Effector memory CD4-positive, alpha-beta T cell (primary cell): ENCODE measurements at places on chromosomes 7 and 10.
A peak's percentile ranks its signal among the peaks of the same experiment; 100 is the strongest.

DNA sequence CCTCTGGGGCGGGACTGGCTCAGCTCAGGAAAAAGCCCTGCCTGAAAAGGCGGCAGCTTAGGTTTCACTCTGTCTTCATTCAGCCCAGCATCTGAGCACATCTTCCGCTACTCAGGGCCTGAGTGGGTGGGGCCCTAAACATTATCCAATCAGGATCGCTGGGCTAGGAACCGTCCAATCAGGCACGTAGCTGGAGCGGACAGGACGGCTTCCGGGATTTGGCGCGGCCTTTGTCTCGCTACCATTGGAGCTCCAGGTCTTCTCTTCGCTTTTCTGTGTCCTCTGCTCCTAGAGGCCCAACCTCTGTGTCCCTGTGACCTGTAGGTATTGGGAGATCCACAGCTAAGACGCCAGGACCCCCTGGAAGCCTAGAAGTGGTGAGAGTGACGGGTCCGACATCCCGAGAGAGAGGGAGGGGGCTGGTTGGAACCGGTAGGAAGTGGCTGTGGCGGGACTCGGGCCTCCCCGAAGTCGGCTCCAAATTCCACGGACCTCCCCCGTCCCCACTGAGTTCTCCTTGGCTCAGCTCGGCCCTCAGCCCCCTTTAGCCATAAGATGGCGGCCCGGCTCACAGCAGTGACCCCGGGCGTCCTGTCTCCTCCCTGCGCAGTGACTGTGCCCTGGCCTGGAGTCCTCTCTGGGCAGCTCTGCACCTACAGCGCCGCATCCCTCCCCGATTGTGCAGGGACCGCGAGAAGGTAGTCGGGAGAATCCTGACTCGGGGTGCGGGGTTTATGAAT is 99.1 kb downstream of the ZNF680 start:
- H3K27ac ChIP-seq, result no peak overlapping the region
- H3K36me3 ChIP-seq, result no peaks in the 10 kb centered on the region
- no peak overlapping the region for H3K4me3 ChIP-seq
- no peaks in the 10 kb centered on the region for H3K4me1 ChIP-seq
- DNase-seq, result peak; percentile 22

DNA sequence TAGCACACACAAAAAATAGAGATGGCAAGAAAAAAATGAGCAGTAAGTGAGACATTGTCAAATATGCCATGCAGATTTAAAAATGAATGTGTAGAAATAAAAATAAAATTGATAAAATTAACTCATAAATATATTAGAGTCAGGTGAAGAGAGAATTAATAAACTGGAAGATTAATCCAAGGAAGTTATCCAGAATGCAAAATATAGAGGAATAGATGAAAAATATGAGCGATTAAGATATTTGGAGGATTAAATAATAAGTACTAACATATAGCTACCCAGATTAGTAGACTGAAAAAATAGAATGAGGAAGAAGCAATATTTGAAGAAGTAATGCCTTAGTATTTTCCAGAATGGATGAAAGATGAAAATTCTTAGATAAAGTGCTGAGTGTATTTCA is 103.4 kb downstream of the GPR158 start:
- H3K4me1 ChIP-seq, result no peaks in the 10 kb centered on the region
- no peaks in the 10 kb centered on the region for H3K36me3 ChIP-seq
- no peak overlapping the region for H3K27ac ChIP-seq
- H3K4me3 ChIP-seq, result no peak overlapping the region
- no peaks in the 10 kb centered on the region for H3K27me3 ChIP-seq
- no peak for DNase-seq

GRCh38 chr7:150926066-150926465 is 52.1 kb downstream of the KCNH2 start:
- DNase-seq, result no peak
- H3K27me3 ChIP-seq, result no peaks in the 10 kb centered on the region
- H3K4me1 ChIP-seq, result peaks cover 16% of the 10 kb centered on the region

DNA sequence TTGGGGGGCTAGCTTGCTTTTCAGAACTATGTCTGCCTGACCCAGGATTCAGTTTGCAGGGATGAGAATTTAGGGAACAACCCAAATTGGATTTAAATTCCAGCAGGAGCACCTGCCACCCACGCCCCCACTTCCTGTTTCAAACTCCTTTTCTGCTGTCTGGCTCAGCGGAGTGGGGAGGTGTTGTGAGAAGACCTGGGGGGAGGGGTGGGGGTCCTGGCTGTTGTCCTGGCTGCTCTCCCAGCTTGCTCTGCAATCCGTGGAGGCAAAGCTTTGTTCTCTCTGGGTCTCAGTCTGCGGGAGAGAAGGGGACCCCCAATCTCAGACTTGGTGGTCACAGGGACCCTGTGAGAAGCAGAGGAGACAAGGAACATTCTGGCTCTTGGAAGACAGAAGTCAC is 799 bp downstream of the KCNK18 start:
- H3K27ac ChIP-seq, result no peak overlapping the region
- no peaks in the 10 kb centered on the region for H3K4me1 ChIP-seq
- H3K4me3 ChIP-seq, result no peak overlapping the region
- no peaks in the 10 kb centered on the region for H3K27me3 ChIP-seq
- no peaks in the 10 kb centered on the region for H3K36me3 ChIP-seq

GRCh38 chr7:103521937-103522336 is 75.9 kb upstream of the SLC26A5 start:
- H3K4me3 ChIP-seq, result no peak overlapping the region
- H3K36me3 ChIP-seq, result no peaks in the 10 kb centered on the region
- no peak overlapping the region for H3K27ac ChIP-seq
- H3K4me1 ChIP-seq, result no peaks in the 10 kb centered on the region

DNA sequence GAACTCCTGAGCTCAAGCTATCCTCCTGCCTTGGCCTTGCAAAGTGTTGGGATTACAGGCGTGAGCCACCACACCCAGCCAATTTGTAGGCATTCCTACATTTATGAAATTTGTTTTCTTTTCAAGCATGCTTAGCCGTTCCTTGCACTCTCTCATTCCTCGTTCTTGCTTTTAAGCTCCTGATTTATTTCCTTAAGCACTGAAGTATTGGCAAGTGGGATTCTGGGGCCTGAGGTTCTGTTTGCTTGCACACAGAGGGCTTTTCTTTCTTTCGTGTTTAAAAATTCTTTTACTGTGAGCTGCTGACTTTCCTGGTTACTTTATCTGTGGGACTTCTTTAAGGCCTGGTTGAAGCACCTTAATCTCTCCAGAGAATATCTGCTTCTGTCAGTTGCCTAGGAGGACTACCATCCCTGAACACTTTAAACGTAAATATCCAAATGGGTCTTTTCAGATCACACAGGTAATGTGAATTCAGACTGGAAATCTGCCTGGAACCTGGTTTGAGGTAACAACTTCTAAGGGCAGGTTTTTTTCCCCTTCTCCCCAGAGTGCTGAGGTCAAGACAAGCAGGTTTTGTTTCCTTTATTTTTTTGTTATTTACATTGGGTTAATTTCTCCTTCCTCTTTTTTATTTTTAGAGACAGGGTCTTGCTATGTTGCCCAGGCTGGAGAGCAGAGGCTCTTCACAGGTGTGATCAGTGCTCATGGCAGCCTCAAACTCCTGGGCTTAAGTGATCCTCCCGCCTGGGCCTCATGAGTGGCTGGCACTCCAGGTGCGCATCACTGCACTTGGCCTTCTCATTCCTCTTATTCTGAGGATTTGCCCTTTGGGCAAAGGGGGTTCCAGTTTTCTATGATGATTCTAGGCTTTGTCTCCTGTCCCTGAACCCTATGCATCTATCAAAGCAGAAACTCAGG is 102.9 kb downstream of the PFKFB3 start:
- H3K4me3 ChIP-seq, result no peak overlapping the region
- H3K36me3 ChIP-seq, result no peaks in the 10 kb centered on the region
- no peak for DNase-seq
- H3K27me3 ChIP-seq, result no peaks in the 10 kb centered on the region
- H3K27ac ChIP-seq, result no peak overlapping the region

- H3K27me3 ChIP-seq, result no peaks in the 10 kb centered on the region
- no peak overlapping the region for H3K4me3 ChIP-seq
- no peak overlapping the region for H3K27ac ChIP-seq
- no peak for DNase-seq
- H3K36me3 ChIP-seq, result no peaks in the 10 kb centered on the region
These were observed 148.7 kb upstream of the RSU1 start for GRCh38 chr10:16965740-16966447.

- no peak overlapping the region for H3K27ac ChIP-seq
- H3K36me3 ChIP-seq, result no peaks in the 10 kb centered on the region
- no peak for DNase-seq
- no peaks in the 10 kb centered on the region for H3K4me1 ChIP-seq
- H3K27me3 ChIP-seq, result no peaks in the 10 kb centered on the region
These were observed 80.1 kb downstream of the ANKIB1 start for GRCh38 chr7:92325858-92326257.

- no peaks in the 10 kb centered on the region for H3K36me3 ChIP-seq
- DNase-seq, result peak; percentile 25
- H3K27me3 ChIP-seq, result no peaks in the 10 kb centered on the region
- peaks cover 16% of the 10 kb centered on the region for H3K4me1 ChIP-seq
These were observed 166.3 kb downstream of the NEURL1 start for GRCh38 chr10:103659674-103660363.

DNA sequence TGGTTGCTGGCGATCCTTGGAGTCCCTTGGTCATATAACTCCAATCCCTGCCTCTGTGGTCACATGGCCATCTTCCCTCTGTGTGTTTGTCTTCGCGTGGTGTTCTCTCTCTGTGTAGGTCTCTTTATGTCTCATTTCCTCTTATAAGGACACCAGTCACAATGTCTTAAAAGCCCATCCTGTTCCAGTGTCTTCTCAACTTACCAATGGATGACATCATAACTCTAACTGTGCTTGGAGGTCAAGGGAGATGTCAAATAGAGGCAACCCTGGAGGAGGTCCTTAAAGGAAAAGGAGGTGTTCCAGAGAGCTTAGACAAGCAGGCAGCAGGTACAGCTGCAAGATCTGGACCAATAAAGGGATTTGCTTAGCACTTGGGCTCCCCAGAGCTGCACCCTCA is 143.0 kb downstream of the BUB3 start:
- no peaks in the 10 kb centered on the region for H3K4me1 ChIP-seq
- H3K27ac ChIP-seq, result no peak overlapping the region
- H3K36me3 ChIP-seq, result no peaks in the 10 kb centered on the region
